Colonic mucosa (tissue), 4 donors: ENCODE measurements at places on chromosomes 7 and 10. TPM values are rescaled to one million over a fixed set of nuclear protein-coding genes. Genes with fewer than 3 reads are reported as not detected.

DNA sequence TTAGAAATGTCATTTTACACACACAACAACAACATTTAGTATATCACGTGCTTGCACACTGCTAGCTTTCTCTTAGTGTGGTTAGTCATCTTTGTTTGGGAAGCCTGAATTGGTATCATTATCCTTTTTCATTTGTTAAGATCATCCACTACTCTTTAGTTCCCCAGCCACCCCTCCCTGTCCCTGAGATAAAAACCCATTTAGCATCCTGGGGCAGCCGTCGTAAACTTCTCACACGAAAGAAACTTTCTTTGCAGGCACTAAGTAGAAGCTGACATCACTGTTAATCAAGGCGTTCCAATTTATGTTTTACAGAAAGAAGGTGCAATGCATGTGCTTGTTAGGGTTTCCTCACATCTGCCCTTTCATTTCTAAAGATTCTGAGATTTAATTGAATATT lies 475.1 kb upstream of the FZD8 start:
- no peak for DNase-seq

DNA sequence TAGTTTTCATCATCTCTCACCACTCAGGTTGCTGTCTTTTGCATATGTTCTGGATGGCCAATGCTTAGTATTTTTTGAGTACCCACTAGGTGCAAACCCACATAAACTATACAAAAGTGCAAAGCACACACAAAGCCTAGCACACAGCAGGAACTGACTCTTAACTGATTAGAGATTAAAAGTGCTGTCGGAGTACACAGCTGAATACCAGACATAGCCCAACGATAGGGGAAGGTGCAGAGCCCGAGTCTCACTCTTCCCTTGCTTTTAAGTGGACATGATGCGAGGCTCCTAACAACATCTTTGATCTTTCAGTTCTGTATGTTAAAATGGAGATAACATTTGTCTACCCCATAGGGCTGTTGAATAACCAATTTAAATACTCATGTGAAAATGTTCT lies 90.8 kb downstream of the DPY19L1 start:
- DNase-seq: no peak

GRCh38 chr7:129664029-129665012 lies 52.8 kb downstream of the NRF1 start:
- no peak for DNase-seq

DNA sequence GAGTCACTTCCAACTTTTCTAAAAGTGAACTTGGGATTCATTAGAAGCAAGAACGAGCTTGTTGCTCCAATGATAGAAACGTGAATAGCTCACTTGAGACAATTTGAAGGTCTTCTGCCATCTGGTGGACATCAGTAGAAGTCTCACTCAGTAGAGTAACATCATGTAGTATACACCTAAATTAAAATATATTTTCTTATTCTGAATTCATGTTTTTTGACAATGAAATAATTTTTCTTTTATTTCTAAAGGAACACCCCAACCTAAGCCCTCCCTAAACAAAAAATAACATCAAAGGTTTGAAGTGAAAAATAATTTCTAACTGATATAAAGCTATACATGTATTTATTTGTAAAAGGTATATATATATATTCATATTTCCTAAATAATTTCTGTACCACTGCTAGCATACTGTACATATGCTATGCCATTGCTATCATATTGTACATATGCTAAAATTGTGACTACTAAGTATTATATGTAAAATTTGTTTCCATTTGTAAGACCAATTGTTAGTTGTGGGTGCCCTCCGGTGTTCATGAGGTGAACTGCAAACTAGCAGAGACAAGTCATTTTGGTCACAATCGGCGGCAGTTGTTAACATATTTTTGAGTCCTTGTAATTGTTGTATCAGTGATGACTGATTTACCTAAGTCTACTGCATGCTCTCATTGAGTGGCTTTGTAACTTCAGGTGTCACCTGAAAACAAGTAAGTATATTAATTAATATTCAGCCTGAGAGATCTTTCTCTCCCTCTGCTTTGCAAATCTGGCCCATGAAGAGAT lies 121.9 kb downstream of the PTPRZ1 start:
- DNase-seq: peak; percentile 68

GSTO2 gene
- 18.9 TPM for total RNA-seq

DNA sequence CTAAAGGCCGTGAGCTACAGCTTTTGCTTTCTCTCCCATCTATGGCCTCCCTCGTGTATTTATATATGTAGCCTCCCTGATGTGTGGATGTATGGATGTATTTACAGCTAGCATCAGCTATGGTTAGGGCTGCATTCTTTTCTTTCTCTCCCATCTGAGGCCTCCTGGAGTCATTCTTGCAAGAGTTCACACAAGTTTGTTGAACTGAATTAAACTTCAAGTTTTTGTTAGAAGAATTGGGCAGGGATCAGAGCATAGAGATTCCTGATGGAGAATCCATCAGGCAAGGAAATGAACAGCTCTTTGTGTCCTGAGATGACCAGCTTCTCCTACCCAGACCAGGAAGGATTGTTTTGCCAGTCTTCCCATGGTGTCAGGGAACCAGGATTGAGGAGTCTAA lies 60.3 kb downstream of the AHCYL2 start:
- DNase-seq: no peak

OR2A42 gene
- not detected for total RNA-seq

GJD4 gene
- total RNA-seq: not detected

MALSU1 gene
- 37.5 TPM for total RNA-seq

- no peak for DNase-seq
Measured at GRCh38 chr7:95482424-95482823, 3.3 kb upstream of the ASB4 start.

CALY gene
- total RNA-seq: 1.6 TPM

DNA sequence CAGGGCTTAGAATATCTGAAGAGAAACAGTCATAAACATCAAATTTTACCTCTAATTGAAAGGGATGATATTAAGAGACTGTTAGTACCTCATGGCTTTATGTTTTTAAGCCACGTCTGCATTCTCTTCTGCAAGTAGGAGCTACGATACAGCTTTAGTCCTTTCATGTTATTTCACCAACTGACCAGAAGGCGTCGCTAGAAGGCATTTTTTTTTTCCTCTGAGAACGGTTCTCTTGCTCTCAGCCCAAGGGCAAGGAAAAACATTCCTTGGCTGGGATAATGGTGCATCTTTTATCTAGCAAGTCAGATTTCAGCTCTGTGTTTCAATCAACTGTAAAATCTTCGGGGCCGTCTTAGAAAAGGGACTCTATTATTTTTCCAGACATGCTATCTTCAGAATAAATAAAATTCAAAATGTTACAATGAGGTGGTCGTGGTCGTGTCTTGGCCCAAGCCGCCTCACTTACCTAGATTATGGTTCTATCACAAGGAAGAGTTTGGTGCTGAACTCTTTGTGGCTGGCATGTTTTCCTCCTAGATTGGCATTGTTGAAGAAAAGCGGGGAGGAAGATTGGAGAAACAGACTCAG lies 41.6 kb upstream of the LYZL2 start:
- peak; percentile 48 for DNase-seq

CYP26C1 gene
- total RNA-seq: not detected

DNA sequence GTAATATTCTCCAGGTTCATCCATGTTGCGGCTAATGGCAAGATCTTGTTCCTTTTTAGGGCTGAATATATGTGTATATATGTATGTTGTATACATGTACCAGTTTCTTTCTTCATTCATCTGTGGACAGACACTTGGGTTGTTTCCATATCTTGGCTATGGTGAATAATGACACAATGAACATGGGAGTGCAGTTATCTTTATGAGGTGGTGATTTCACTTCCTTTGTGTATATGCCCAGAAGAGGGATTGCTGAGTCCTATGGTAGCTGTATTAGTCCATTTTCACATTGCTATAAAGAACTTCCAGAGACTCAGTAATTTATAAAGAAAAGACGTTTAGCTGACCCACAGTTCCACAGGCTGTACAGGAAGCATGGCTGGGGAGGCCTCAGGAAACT lies 17.1 kb upstream of the TSPAN15 start:
- no peak for DNase-seq

DNA sequence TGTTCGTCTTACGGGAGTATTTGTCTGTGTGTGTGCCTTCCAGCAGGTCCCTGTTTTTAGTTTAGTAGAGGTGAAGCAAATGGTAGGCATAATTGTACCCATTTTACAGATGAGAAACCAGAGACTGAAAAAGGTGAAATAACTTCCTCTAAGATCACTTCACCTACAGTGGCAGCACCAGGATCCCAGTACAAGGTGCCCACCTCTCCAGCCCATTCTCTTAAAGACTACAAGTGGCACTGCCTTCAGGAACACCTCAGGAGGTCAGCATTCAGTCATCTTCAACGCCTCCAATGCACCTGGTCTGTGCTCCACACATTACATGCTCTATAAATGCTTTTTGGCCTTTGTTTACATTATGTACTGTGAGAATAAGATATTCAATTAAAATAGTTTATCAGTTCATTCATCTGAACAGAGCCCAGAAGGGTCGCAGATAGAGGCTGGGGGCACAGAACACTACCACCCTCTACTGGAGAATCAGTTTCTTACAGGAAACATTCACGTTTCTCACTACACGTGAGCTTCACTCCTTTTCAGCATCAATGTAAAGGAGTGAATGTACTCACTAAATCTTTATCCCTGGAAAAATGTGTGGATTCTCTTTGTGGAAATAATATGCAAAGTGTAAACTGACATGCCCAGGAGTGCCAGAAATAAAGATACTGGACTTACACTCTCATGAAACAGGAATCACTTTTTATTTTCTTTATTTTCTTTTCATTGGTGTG lies 45.5 kb upstream of the ABLIM1 start:
- DNase-seq: no peak

MEPCE gene
- 27.2 TPM for total RNA-seq

DPYSL4 gene
- total RNA-seq: 0.44 TPM

DNA sequence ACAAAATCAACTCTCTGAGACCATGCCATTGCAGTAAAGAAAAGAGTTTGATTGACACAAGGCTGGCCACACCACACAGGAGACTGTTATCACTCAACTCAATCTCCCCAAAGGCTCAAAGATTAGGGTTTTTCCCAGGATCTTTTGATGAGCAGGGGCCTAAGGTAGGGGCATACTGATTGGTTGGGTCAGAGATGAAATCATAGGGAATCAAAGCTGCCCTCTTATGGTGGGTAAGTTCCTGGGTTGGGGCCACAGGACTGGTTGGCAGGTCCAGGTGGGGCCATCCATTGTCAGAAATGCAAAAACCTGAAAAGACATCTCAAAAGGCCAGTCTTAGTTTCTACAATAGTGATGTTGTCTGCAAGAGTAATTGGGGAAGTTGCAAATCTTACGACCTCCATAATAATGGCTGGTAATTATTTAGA lies 91.6 kb downstream of the AKR1D1 start:
- no peak for DNase-seq

DNA sequence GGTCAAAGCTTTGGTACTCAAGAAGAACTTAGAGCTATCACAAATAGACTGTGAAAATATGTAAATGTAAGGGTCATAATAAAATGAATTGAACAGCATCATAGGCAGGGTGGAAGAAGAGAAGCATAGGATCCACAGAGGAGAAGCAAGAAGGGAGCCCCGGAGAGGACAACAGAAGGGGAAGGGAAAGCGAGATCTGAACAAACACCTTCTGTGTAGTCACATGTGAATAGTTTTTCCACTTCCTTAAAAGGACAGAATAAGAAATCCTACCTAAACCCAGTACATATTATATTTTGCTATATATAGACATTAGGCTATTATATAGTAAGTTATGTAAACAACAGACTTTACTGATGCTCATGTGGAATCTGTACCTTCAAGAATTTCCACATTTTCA lies 160.2 kb downstream of the DKK1 start:
- DNase-seq: no peak

- no peak for DNase-seq
Measured at GRCh38 chr7:155217634-155218033, 80.0 kb upstream of the INSIG1 start.

DNA sequence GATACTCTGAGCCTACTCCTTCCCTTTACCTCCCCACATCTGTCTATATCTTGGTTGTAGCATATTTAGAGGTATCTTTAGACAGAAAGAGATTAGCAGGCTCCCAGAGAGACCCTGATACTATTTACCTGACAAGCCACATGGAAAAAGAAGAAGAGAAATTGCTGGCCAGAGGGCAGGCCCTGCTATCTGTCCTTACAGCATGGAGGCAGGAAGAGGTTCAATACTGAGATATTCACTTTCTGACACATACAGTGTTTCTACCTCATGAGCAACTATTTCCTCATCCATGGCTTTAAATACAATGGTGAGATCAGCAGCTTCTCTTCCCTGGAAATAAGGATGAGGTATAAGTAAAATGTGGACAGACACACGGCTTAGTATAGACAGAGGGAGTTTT lies 33.9 kb upstream of the TSPAN13 start:
- no peak for DNase-seq

DNA sequence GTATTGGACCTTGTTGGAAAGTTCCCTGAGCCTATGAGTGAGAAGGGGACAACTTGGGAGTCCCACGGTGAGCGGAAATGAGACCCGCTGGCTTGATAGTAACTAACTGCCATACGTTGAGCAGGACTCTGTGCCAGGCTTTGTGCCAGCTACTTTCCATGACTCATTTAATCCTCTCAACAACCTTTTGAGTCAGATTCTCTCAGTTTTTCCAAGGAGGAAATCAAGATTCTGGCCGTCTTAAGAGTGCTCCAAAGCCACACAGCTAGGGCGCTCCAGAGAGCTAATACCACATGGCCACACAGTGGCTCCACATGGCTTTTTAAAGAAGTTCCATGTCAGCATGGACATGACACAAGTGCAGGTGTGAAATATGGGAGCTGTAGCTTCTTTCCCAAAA lies 55.7 kb downstream of the NOD1 start:
- DNase-seq: no peak

DNA sequence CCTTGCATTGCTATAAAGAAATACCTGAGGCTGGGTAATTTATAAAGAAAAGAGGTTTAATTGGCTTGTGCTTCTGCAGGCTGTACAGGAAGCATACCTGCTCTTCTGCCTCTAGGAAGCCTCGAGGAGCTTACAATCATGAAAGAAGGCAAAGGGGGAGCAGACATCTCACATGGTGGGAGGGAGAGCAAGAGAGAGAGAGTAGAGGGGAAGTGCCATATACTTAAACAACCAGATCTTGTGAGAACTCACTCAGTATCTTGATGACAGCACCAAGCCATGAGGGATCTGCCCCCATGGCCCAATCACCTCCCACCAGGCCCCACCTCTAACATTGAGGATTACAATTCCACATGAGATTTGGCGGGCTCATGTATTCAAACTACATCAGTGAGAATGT lies 79.1 kb upstream of the HECW1 start:
- no peak for DNase-seq

DNA sequence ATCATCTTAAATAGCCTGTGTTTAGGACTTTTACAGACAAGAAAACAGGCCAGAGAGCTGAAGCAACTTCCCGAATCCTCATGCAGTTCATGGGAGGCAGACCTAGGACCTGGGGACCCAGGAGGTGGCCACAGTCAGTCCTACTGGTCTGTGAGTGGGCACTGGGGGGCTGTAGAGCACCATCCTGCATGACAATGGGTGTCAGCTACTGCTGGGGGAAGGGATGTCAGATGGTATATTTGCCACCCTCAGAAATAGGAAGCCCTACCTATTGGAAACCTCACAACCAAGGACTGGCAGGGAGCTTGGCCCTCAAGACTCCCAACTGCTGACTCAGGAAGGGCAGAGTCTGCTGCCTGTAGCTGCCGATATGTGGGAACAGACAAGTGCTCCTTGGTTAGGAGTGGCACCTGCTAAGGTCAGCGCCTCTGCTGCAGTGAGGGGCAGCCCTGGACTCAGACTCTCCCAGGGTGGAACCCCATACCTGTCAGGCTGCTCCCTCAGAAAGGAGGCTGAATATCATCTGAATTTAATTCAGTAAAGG lies 29.7 kb downstream of the OGDH start:
- DNase-seq: no peak

HSPA12A gene
- 6.2 TPM for total RNA-seq
